ENCODE measurements at places on chromosomes 12 and 14.

GRCh38 chr14:97878727-97879126, 1081.5 kb downstream of the VRK1 start:
- DNase-seq: peak; percentile 53

DNA sequence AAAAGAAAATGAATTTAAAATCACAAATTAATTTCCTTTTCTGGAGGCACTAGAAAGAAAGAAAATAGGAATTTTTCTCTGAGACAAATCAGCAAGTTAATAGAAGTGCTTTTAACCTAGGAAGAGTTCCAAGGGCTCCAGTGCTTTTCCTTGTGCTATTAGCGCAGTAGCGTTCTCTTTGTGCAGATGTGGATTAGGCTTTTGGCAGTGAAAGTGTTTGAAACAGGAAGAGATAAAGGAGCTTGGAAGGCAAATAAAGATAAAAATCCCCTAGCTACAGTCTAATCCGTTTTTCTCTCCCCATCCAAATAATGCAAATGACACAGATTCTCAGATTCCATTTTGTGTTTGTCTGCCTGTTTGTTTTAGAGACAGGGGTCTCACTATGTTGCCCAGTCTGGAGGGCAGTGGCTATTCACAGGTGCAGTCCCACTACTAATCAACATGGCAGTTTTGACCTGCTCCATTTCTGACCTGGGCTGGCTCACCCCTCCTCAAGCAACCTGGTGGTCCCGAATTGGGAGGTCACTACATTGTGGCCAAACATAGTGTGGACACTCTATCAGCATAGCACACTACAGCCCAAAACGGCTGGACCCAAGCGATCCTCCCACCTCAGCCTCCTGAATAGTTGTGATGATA, 166.1 kb downstream of the PAWR start:
- DNase-seq: no peak

DNA sequence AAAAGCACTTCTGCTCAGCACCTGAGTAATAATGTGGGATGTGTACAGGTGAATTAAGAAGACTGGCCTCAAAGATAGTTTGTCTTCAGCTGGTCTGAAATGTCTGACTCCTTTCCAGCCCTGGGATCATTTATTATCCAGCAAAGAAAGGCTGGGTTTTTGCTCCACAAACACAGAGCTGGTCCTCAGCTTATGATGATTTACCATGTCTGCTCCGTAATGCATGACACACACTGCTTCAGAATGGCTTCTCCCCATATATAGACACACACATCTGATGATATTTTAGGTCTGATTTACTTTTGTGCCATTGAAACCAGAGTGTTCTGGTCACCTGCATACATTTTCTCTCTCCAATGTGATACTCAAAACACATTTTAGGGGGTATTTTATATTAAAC, 225.0 kb downstream of the SLC25A21 start:
- no peak for DNase-seq

GRCh38 chr12:75364919-75365318, 26.0 kb upstream of the GLIPR1L2 start:
- DNase-seq: peak; percentile 58

- no peak for DNase-seq
Observed at GRCh38 chr14:95058491-95058890, 98.8 kb downstream of the DICER1 start.

- no peak for DNase-seq
Observed at GRCh38 chr12:56256326-56256960, 1.7 kb downstream of the ANKRD52 start.

DNA sequence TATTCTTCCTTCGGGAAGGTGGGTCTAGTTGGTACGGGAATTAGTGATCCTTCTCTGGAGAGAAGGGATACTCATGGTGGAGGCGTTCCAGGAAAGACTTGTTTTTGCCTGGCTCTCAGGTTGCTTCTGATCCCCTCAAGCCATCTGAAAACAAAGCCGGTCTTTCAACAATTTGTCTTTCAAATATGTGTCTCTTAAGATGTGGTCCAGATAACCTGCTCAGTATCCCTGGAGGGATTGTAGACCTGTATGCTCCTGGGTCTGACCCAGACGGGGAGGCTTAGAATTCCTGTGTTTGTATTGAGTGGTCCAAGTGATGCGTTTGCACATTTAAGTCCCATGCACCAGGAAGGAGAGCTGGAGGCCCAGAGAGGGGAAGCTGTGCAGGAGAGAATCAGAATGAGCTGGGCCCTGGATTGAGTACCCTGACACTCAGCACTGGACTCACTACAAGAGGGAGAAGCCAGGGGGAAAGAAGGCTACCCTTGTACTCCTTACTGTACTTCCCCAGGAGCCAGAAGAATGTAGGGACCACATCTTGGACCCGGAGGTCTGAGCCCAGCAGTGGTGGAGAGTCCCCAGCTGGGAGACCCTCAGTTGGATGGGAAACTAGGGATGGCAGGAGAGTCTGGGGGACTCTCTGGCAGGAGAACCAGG, 40.4 kb downstream of the ERH start:
- no peak for DNase-seq

DNA sequence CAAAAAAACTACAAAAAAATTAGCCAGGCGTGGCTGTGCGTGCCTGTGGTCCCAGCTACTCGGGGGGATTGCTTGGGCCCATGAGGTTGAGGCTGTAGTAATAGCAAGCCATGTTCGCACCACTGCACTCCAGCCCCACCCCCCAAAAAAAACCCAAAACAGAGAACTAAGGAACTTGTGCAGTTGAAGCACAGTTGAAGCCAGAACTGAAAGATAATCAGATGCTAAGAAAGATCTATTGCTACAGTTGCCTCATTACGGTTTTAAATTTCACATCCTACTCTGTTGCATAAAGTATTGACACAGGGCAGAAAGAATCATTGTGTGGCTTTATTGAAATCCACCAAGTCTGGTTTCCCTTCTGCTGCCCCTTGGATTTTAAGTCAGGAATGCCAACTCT, 3.8 kb downstream of the CS start:
- DNase-seq: no peak

DNA sequence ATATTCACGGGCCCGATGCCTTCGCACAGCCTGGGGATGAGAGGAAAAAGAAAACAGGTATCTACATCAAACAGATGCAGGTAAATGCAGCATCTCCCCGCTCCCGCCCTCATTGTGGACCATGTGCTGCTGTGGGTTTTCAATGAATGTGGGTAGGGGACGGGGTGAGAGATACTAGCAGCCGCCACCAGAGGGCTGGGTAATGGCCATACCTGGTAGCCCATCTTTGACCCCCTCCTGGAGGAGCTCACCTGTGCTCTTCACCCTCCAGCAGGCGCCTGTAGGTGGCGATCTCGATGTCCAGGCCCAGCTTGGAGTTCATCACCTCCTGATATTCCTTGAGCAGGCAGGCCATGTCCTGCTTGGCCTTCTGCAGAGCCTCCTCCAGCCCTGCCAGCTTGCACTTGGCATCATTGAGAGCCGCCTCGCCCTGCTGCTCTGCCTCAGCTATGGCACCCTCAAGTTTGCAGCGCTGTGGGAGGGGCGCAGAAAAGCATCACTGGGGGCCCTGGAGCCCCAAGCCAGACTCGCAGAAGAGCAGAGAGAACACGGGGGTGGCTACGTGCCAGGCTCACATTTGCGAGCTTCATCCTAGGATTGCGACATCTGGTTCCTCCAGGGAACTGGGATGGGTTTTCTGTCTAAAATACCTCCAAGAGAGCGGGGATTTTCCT, 10.2 kb downstream of the KRT82 start:
- peak; percentile 39 for DNase-seq

DNA sequence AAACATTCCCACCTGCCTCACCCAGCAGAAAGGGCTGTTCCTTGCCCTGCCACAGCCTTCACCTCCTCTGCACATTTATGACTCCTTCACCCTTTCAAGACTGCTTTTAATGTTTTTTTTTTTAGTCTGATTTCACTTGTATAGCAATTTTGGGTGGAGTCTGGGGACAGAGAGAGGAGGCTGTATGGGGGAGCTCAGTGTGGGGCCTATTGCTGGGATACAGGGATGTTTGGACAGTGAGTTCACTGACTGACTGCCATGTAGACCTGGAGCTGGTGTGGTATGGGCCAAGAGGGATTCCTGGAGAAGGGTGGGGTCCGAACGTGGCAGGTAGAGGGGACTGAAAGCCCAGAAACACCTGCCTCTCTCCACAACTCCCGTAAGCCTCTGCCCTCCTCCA, 1.9 kb upstream of the KRT85 start:
- DNase-seq: no peak

- DNase-seq: no peak
Observed at GRCh38 chr12:3097836-3098235, 20.7 kb downstream of the TSPAN9 start.

GRCh38 chr12:68435816-68436215, 103.7 kb upstream of the MDM1 start:
- DNase-seq: no peak

- no peak for DNase-seq
Observed at GRCh38 chr14:79665556-79665955, 545.7 kb downstream of the DIO2 start.

DNA sequence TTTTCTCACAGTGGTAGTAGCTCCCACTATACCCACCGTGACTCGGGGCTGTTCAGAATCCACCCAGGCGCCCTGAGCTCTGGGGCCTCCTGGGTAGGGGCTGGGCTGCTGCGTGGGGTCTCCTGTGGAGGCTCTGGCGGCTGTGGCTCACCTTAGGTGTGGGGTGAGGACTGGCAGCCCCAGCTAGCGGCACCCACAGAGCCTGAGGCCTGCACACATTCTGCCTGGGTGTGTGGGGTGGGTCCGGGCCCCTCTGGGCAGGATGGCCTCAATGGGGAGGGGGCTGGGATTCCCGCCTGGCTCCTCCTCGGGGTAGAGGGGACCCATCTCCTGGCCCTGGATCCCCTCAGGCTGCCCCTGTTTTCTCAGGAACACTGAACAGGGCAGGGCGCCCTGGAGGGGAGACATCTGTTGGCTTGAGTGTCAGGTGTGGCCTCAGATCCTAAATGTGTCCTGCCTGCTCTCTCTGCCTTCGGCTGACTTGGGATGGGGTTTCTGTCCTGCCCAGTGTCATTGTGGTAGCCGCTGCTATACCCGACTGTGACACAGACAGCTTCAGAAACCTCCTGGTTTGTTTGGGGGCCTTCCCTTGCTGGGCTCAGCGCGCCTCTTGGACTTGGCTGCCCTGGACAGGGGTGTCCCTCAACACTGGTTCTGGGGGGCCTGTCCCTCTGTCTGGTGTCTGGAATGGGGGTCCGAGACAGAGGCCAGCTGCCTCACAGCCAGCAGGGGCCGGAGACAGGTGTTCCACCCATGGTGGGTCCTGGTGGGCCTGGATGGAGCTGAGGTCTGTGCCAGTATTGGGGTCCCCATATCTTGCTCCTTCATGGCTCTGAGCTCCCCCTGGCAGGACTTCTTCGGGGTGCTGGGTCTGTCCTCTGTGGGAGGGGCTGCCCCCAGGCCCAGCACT, 354.9 kb downstream of the TMEM121 start:
- DNase-seq: no peak

DNA sequence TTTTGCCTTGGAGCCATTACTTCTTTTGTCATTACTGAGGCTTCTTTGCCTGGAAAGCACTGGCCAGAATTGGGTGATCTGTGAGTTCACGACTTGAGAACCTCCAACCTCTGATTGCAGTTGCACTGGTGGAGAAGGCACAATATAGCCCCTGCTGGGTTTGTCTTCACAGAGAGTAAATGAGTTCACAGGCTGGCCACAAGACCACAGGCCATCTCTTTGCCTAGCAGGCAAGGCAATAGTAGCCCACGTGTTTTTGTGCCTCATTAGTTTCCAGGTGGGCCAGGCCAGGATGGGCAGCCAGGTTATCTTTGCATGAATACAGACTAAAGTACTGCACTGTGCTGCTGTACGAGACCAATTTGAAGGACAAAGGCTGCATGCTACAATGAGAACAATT, 468.8 kb downstream of the NRXN3 start:
- no peak for DNase-seq

DNA sequence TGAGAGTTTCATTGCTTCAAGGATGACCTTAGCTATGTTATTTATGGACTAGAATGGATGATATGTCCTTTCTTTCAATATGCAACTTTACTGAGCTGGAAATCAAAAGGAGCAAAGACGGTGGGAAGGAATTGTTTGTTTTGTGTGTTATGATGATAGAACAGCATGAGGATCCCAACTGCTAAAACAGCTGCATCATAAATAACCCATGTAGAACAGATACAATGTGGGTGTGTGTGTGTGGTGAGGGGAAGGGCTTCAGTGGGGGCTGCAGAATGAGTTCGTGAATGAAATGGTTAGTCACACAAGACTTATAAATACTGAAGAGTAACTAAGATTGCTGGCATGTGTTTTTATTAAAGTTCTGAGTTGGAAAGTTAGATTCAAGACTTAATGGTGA, 80.1 kb downstream of the DACT1 start:
- DNase-seq: peak; percentile 64

- DNase-seq: peak; percentile 32
Observed at GRCh38 chr12:19575337-19576243, 136.3 kb downstream of the AEBP2 start.

DNA sequence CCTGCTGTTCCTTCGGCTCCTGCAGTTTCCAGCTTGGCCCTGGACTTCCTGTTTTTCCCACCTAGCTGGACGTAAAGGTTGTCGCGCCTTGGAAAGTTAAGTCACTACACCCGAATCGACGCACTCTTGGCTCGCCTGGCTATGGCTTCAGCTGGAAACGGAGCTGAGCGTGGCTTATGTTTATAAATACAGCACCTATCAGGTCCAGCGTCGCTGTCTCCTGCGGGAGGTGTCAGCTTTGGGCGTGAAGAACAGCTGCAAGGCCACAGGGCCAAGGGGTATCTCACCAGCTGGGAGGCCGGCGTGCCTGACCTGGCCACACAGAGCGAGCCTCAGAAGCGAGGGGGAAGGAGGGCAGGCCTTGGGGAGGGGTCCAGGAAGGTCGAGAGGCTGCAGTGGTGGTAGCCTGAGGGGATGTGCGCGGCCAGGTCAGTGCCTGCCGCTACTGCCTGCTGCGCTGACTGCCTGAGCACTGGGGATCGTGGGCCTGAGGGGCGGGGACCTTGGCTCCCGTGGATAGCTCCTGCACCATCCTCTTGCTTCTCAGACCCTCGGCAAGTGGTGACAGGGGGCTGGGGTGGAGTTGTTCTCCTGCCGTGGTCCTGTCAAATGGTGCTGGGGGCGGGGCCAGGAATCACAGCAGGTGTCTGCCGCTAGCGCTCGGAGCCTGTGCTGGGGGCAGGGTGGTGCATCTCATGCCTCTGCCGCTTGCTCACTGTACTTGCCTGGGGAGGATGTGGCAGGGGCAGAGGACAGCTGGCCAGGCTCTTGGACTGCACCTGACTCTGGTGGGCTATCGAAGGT, 12.5 kb downstream of the PACS2 start:
- no peak for DNase-seq

- no peak for DNase-seq
Observed at GRCh38 chr12:79927772-79928474, 7.0 kb downstream of the PPP1R12A start.

- no peak for DNase-seq
Observed at GRCh38 chr12:30461026-30461615, 234.5 kb downstream of the IPO8 start.
